ENCODE measurements at places on chromosomes 7 and 10.

GRCh38 chr7:75776295-75776971 lies 4.4 kb upstream of the CCL26 start:
- peak; percentile 58 for DNase-seq

GRCh38 chr10:94608559-94608958 lies 63.0 kb downstream of the HELLS start:
- DNase-seq = no peak

- DNase-seq = no peak
These were observed 147.3 kb downstream of the MGMT start for GRCh38 chr10:129614341-129614740.

GRCh38 chr7:44473295-44473694 lies 17.2 kb downstream of the NUDCD3 start:
- DNase-seq = no peak

DNA sequence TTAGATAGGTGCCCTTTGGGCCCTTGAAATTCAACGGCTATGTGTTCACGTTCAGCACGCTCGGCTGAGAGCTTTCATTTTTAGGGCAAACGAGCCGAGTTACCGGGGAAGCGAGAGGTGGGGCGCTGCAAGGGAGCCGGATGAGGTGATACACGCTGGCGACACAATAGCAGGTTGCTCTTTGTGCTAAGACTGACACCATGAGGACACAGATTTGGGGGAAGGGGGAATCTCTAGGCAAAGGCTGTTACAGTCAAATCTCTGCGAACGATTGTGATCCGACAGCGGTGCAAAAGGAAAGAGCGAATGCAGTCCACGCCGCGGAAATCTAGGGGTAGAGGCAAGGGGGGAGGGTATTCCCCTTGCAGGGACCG lies 667 bp downstream of the KLLN start:
- DNase-seq = no peak

GRCh38 chr10:90652519-90652918 lies 205.3 kb downstream of the HTR7 start:
- DNase-seq = no peak

GRCh38 chr7:42945821-42946626 lies 13.8 kb downstream of the MRPL32 start:
- no peak for DNase-seq

DNA sequence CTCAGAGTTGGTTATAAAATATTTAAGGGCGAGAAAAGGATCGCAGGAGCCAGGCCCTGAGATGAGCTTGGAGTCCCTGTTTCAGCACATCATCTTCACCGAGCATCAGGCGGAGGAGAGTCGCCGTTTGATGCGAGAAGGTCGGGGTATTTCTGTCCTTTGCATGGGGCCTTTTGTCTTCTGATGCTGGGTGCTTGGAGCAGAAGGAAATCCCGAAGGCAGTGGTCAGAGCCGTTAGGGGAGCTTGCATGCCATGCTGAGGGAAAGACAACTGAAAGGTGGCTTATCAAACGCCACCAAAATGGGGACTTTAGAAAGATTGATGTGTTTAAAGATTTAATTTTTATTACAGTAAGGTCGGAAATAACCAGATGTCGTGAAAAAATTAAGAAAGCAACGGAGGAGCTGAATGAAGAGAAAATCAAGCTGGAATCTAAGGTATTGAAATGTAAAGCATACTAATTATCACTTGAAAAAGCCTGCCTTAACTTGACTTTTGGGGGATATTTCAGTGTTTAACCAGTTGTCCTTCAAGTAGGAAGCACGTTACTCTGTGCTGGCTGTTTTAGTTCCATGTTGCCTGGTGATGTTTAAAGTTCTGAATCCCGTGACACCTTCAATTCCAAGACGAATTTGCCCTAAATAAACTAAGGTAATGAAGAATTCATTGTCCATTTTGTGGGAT lies 845 bp downstream of the CCDC172 start:
- no peak for DNase-seq

GRCh38 chr10:43371418-43371817 lies at the start of gene FXYD4:
Gene FXYD4 (plus strand): TSS chr10:43371636. CDS start chr10:43373747, 2,111 bp downstream.
- DNase-seq = no peak

GRCh38 chr7:17599733-17600339 lies 301.4 kb downstream of the AHR start:
- no peak for DNase-seq

DNA sequence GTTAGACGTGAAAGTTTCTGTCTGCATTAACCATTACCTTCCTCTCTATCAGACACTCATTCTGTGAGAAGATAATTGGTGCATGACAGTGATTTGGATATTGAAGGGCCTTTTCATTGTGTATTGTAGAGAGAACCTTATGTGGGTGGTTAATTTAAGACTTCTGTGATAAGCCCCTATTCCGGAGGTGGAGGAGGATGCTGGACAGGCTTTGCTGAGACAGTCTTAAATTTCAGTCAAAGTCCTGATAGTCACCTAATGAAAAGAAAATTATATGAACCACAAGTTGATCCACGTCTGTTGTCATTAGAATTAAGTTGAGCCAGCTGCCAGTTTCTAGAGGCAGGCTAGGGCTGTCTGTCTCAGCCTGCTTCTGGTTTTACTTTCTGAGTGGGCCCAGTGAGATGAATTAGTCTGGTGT lies 62.9 kb downstream of the CELF2 start:
- no peak for DNase-seq

- DNase-seq = no peak
These were observed 66.4 kb upstream of the ZNF804B start for GRCh38 chr7:88693131-88693530.

DNA sequence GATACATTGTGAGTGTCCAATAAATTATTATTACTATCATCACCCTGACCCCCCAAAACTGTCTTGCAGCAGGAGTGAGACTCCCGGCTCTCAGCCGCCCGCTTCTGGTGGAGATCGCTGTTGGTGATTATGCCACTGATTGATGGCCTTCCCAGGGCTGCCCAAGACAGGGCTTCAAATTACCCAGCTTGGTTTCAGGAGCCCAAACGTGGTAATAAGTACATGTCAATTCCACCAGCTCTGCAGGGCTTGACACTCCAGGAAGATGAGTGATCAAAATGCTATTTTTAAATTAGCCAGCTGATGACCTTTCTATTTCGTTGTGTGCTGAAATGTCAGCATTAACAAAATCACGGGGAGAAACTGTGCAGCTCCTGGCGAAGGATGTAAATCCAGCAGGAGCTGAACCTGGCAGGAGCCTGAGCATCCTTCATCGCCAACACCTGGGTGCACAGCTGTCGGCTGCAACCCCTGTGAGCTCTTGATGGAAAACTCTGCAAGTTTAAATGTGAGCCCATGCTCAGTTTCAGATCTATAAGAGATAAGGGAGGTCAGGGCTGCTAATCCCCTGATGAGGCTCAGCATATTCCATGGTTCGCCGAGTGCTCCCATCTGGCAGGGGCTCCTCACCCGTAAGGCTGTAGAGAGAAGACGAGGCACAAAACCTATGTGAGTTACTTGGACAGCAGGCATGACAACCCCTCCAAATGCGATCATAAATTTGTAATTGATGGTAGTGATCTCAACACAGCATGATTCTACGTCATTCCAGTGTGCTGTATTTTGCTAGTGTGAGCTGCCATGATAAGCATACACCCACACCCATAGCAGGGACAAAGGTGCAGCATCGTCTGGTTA lies 446.3 kb downstream of the TCERG1L start:
- DNase-seq = no peak

DNA sequence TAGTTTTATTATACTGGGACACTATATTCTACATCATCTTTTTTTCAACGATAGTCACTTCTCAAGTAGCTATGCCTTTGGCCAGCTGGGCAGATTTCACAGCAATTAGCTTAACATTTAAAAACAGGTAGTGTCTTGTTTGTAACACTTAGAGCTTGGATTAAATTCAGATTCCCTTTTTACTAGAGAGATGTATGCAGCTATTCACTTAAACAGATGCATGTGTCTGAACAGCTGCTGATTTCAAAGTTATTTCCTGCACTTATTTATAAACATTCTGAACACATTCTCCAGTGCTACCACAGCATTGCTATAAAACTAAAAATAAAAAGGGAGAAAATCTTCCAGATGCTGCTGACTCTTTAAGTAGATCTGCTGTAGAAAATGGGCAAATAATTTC lies 637.2 kb downstream of the POM121L12 start:
- DNase-seq = no peak

- DNase-seq = no peak
These were observed 35.9 kb upstream of the FZD1 start for GRCh38 chr7:91228327-91228726.

GRCh38 chr10:17113346-17113745 lies 16.3 kb downstream of the CUBN start:
- DNase-seq = no peak

GRCh38 chr7:95874129-95874528 lies 101.8 kb downstream of the DYNC1I1 start:
- no peak for DNase-seq

DNA sequence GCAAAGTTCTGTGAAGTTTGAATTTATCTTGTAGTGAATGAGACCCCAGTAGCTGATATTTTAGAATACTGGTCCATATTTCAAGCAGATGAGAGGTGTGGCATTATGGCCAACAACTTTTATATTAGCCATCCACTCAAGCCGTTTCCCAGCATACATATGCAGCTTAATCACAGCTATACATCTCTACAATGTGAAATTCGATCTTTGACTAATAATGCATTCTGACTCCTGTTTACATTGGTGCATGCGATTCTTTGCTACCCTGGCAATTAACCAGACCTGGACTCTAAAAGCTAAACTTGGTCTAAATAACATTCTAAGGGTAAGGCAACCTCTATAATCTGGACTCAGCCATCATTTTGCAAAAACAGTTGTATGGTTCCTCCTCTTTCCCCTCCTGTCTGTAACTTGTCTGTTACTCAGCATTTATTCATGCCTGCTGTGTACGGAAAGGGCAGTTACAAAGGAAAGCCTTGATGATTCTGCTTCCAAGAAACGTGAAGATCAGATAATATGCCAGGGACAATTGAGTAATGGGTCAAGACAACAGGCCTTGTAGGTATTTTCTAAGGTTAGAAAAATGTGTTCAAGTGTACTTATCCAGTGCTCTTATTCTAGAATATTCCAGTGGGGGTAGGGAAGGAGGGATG lies 50.6 kb downstream of the PNLIPRP2 start:
- no peak for DNase-seq

GRCh38 chr10:23106331-23107072 lies 11.1 kb downstream of the MSRB2 start:
- DNase-seq = no peak

DNA sequence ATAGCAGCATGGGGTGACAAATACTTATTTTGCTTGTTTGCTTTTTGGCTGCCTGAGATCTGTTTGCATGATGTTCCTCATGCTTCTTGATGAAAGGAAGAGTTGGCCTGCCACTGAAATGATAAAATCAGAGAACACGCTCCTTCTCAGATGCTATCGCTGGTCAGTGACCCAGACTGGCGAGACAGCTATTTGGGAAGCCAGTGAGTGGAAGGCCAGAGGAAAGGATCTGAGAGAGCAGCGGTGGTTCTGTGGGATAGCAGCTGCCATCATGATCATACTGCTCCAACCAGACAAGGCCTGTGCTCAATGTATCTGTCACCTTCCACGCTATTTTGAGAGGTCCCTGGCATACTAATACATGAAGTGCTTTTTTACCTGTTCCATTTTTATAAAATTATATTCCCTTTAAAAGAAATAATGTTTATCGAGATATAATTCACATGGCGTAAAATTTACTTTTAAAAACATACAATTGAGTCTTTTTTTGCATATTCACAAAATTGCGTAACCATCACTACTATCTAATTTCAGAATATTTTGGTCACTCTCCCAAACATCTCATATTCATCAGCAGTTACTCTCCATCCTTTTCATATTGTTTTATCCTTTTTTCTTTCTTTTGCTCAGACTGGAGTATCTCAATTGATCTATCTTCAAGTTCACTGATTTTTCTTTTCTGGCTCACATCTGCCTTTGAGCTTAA lies 695.1 kb downstream of the TNS3 start:
- no peak for DNase-seq

GRCh38 chr7:9082203-9082602 lies 648.8 kb downstream of the NXPH1 start:
- no peak for DNase-seq

GRCh38 chr7:45217358-45217757 lies 59.8 kb downstream of the RAMP3 start:
- no peak for DNase-seq

DNA sequence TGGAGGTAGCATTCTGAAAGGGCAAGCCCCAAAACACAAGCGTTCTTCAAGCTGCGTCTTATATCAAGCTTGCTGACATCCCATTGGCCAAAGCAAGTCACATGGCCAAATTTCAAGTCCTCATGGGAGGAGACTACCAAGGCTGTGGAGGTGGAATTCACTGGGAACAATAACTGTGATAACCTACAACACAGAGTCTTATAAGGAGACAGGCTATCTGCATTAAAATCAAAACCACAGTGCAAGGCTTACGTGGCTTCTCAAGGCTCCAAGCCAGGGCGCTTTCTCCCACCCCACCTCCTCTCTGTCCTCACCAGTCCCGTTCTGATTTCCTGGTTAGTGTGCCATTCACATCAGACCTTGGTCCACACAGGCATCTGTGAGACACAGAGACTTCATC lies 39.4 kb downstream of the ADRB1 start:
- DNase-seq = no peak

GRCh38 chr7:96920064-96920463 lies 85.3 kb upstream of the DLX6 start:
- DNase-seq = no peak

DNA sequence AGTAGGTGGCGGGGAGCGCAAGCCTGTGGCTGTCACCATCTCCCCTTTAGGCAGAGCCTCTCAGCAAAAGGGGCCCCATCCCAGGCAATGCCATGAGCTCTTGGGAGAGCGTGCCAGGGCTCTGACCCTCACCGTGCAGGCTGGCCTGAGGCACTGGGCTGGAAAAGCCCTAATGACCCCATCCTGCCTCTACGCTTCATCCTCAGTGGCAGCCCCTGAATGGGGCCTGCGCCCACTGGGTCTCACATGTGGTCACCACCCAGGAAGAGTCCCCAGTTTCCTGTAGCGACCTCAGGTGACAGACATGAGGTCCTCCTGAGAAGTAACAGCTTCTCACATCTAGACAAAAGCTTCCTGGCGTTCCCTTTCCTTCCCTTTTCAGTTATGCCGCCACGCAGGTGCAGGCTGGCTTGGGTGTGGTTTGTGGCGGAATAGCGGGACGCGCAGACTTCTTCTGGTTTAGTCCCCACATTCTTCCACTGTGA lies 59.2 kb downstream of the CLEC2L start:
- no peak for DNase-seq

GRCh38 chr7:75040512-75040911 lies 33.1 kb downstream of the RCC1L start:
- no peak for DNase-seq

- DNase-seq = no peak
These were observed 45.4 kb downstream of the APBB1IP start for GRCh38 chr10:26483554-26483953.

GRCh38 chr7:1422512-1423263 lies 36.6 kb downstream of the MICALL2 start:
- DNase-seq = no peak

GRCh38 chr7:85471740-85472139 lies 284.9 kb upstream of the SEMA3D start:
- DNase-seq = no peak
